ENCODE measurements at places on chromosomes 13 and 19.

GRCh38 chr13:58235454-58235853 lies 603.9 kb downstream of the PCDH17 start:
- DNase-seq, result no peak

DNA sequence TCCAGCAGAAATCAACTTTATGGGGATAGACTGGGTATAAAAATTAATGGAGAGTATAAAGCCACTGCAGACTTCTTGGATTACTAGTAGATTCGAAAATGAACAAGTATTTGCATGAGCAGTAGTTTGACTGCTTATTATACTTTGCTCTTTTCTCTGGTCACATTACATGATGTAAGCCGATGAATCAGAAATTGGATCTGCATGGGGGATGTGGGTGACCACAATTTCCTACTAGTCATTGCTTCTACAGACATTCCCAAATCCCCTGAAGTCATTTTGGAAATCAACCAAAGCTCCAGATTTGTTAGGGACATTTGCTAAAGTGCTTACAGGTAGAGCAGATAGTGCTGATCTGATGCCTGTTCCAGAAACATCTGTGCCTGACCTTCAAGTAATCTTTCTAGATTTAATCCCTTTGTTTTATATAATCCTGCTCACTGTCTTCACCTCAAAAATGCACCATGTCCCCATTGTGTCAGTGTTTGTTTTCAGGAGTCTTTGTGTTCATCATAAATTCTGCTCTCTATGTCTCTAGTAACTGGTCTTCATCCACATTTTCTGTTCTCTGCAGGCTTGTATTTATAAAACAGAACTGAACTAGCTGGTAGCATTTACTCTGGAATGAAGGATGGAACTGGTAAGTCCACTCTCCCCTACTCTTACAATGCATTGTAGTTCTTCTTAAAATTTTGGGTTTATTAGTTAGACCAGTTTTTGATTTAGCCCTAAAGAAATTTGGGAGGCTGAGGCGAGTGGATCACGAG lies 201.5 kb upstream of the CSNK1A1L start:
- DNase-seq, result peak; percentile 94

DNA sequence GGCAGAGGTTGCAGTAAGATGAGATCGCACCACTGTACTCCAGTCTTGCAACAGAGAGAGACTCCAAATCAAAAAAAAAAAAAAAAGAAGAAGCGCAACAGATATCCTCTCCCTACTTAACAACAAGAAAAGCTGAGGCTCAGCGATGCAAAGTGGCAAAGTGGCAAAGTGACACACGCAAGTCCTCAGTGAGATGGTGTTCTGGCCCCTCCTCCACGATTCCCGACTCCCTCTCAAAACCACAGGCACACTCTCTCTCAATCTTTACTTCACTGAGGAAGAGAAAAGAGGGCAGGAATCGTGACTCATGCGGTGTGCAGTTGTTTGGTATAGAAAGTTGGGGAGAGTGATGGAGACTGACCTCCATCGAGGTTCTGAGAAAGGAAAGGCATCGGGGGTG lies 12.6 kb downstream of the FFAR2 start:
- no peak for DNase-seq

- DNase-seq, result no peak
Measured at GRCh38 chr19:14141041-14141440, 4.7 kb upstream of the ASF1B start.

GRCh38 chr13:83274679-83275078 lies 607.6 kb downstream of the SLITRK1 start:
- no peak for DNase-seq

DNA sequence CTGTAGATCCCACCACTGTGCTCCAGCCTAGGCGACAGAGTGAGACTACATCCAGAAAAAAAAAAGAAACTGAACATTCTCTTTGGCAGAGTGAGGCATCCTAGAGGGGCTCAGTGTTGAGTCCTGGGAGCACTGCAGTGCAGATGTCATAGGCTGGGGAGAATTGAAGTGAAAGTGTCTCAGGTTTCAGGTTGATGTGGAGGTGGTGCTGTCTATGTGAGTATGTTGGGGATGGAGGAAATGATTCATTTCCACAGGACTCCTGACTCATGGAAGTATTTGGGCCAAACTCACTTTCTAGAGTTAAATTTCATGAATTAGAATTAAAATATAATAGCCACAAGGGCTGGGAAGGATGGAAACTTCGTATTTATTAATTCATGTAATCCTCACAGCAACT lies 134.4 kb upstream of the TSC22D1 start:
- peak; percentile 96 for DNase-seq

- DNase-seq, result no peak
Measured at GRCh38 chr13:91774397-91774796, 376.0 kb downstream of the GPC5 start.

GRCh38 chr13:36297366-36298338 lies at the start of gene CCDC169:
Gene CCDC169, minus strand, starts transcription at chr13:36297814. Its CDS starts 95 bp downstream, at chr13:36297719.
- no peak for DNase-seq

- DNase-seq, result no peak
Measured at GRCh38 chr19:47352095-47352494, 3.0 kb downstream of the DHX34 start.

DNA sequence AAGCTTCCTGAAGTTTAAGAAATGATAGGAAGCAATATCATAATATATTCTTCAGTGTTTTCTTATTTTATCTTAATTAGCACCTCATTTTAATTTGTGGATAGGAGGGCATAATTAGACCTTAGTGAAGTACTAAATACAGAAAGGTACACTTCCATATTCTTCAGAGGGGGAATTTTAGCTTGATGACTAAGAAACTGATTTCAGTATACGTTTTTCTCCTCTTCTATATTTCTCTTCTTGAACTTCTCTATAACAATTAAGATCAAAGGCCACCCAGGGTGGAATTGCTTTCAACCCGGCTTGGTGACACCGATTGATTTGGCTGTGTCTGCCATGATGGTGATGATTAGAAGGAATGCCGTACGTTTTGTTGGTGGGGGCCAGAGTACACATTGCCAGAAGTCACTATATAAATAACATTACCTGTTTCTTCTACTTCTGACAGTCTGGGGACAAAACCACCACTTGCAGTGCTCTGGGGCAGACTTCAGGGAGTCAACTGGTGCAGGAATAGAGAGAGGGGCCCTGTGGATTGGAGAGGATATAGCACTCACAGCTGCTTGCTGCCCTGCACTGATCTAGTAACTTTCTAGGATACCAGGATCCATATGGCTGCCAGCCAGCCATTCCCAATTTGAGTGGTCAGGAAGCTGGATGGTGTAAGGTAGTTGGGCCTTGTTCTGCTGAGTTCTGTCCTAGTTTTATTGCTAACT lies 73.8 kb downstream of the SPATA13 start:
- DNase-seq, result no peak

Data from non-pigmented ciliary epithelial cell (primary cell).